ENCODE measurements at places on chromosomes 12 and 14.

DNA sequence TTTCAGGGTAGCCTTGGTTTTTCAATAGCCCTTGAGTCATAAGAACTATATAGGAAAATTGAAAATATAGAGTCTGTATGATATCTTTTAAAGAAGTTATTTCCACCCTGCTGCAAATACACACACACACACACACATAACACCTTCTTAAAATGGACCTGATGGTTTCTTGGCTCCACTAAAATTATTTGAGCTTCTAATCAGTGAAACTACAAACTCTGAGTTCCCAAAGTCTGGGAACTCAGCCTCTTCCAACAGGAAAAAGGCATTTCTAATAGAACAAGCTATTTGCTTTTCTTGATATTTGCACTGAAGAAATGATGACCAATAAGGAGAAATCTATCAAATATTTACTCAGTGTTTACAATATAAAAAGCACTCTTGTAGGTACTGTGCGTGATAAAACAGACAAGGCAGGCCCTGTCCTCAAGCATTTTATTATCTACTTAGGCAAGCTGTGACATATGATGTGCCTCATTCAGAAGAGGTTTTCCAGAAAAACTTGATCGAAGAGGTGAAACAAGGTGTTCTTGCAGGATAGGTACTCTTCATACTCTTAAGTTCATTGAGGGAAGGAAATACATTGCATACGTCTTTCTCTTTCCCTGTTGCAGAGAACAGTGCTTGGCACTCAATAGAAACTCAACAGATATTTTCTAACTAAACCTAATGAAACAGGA lies 88.6 kb downstream of the MGST1 start:
- no peak for DNase-seq

GRCh38 chr12:55467836-55468235 lies 2.1 kb downstream of the OR6C70 start:
- no peak for DNase-seq

DNA sequence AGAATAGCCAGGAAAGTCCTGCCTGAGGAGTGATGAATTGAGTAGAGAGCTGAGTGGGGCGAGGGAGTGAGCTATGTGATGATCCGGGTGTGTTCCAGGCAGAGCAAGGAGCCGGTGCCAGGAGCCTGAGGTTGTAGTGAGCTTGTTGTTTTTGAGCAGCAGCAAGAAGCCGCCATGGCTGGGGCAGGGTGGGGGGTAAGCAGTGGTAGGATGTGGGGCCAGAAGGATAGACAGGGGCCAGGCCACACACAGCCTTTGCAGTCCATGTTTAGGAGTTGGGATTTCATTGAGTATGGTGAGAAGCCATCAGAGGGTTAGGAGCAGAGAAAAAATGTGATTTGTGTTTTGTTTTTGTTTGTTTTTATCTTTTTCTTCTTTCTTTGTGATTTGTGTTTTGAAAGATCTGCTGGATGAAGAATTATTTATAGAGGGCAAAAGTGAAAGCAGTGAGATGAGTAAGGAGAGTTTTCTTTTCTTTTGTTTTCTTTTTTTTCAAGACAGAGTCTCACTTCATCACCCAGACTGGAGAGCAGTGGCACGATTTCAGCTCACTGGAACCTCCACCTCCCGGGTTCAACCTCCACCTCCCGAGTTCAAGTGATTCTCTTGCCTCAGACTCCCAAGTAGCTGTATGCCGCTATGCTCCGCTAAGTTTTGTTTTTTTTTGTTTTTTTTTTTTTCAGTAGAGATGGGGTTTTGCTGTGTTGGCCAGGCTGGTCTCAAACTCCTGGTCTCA lies 92.3 kb upstream of the BCAT1 start:
- DNase-seq: no peak

DNA sequence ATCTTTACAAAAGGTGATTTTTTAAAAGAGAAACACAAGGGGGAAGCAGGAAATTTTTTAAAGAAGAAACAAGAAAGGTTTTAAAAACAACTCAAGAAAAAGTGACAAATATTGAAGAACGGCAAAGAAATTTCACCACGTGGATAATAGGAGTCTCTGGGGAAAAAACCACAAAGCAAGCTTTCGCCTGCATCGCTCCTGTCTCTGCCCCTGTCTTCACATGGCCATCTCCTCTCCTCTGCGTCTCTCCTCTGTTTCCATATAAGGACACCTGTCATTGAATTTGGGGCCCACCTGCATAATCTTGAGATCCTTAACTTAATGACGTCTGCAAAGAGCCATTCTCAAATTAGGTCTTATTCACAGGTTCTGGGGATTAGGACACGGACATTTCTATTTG lies 175.8 kb downstream of the ETV6 start:
- DNase-seq: no peak

DNA sequence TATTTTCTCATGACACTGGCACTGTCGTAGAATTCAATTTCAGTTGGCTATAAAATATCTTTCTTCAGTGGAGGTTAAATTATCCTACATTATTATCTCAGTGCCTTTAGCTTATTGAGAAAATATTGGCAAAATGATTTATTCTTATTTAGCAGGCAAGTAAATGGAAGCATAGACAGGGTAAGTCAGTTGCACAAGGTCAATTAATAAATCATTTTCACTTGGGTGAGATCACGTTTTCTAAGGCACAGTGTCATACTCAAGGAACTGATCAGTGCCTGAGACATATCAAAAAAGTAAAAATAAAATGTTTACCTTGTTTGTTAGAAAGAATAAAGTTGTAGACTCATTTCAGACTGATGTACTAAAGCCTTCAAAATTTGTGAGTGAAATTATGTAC lies 95.0 kb downstream of the ACSS3 start:
- DNase-seq: no peak

DNA sequence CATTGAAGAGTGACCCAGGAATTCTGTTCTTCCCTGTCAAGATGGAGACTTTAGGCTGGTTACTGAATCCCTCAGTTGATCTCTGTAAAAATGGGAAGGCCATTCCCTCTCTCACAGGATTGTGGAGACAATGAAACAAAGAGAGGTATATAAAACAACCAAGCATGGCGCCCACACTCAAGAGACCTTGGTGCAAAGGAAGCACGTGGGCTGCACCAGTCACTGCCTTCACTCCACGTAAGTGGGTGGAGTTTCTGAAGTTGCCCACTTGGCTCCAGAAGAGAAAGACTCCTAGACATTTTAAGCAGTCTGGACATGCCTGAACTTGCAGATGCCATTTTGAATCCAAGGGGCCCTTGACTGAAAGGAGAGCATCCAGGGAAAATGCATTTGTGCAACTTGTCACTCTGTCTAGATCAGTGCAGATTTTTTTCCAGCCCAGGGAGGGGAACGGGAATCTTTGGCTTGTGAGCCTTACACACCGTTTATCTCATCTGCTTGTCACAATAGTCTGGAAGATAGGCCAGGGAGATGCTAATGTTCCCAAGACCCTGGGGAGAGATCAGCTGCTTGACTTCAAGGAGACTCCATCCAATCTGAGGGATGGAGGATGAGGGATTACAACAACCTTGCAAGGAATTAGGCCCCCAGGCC lies 96.9 kb upstream of the TBX3 start:
- no peak for DNase-seq

- no peak for DNase-seq
Measured at GRCh38 chr14:23578560-23579310, at the start of gene JPH4. Gene JPH4 (minus strand): TSS chr14:23578790. CDS start chr14:23577453, 1,337 bp downstream.

DNA sequence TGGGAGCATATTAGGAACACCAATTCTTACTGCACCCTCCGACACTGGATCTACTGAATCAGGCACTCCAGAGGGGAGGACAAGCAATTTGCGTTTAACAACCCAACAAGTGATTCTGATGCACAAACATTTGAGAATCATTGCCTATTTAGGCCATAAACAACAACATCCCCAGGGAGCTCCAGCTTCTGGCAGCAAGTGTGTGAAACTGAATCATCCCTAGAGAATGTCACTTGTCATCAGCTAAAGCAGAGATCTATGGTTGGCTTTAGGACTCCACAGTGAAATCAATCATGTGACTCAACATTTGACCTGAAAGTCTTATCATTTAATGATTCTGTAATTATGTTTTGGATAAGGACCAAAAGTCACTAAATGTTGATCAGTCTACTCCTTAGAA lies 505.0 kb upstream of the FLRT2 start:
- DNase-seq: no peak

DNA sequence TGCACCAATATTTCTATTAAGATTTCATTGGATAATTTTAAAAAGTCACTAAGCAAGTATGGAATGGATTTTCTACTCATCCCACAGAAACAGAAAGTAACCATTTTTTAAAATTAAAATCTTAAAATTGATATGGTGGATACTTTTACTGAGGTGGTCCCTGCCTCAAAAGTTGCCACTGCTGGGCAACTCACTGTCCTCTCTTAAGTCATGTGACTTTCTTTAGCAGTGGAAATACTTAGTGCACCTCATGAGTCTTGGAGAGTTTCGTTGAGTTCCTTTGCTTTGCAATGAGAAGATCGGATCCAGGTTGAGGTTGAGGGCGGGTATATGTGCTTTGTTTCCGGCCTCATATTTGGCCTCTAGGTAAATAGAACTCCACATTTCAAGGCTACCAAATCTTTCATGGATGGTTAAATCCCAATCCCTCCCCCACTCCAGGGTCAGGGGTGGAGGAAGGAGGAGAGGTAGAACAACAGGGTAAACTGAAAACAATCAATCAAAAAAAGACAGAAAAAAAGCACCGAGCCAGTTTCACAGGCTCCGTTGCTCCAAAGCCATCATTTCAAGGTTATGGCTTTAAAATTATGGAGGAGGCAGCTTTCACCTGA lies 39.5 kb upstream of the DUSP6 start:
- DNase-seq: no peak

GRCh38 chr14:54483846-54484245 lies 4.9 kb downstream of the GMFB start:
- no peak for DNase-seq

DNA sequence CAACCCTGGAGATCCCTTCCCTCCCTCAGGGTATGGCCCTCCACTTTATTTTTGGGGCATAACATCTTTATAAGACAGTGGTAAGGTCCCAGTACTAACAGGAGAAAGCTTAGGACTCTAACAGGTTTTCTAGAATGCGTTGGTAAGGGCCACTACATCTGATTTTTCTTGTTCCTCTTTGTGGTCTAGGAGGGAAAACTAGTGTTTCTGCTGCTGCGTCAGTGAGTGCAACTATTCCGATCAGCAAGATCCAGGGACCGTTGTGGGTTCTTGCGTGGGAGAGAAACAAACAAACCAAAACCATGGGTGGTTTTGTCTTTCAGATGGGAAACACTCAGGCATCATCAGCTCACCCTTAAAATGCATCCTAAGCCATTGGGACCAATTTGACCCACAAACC lies 123.6 kb upstream of the SLC16A7 start:
- DNase-seq: peak; percentile 81

DNA sequence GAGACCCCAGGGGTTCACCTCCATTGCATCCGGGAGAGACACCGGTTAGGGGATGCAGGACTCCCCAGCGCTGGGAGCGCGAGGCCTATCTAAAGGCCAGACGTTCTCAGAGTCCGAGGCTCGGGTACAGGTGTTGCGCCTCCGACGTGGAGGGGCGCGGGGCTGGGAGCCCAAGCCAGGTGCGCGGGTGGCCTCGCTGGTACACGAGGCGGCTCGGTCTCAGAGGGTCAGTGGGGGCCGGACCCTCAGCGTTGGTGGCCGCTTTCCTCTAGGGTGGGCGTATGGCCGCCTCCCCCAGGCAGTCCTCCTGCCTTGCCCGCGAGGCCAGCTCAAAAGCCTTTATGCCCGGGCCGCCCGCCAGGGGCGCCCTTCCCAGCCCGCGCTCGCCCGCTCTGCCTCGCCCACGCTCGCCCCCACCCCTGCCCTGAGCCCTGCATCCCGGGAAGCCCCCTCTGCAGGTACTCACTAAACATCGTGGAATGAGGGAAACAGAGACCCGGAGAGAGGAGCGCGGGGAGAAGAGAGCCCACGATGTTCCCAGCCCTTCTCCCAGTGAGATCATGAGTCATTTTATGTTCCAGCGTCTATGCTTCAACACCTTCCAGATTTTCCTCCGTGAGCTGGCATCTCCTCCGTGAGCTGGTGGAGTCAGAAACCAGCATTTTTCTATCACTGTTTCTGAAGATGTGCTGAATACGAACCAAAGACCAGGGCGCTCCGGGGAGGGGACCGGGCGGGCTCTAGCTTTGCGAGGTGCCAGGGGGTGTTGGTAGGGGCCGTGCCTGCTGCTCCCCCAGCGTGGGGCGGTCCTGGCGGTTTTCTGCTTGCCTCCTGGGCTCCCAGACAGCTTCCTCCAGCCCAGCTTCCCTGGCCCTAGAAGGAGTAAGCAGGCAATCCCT lies 73.8 kb downstream of the DIO3 start:
- DNase-seq: no peak

- no peak for DNase-seq
Measured at GRCh38 chr14:64229489-64229888, 64.7 kb downstream of the ESR2 start.

DNA sequence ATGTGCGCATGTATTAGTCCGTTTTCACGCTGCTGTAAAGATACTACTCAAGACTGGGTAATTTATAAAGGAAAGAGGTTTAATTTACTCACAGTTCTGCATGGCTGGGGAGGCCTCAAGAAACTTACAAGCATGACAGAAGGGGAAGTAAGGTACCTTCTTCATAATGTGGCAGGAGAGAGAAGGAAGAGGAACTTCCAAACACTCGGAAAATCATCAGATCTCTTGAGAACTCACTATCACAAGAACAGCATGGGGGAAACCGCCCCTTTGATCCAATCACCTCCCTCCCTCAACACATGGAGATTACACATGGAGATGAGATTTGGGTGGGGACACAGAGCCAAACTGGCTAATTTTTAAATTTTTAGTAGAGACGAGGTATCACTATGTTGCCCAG lies 41.8 kb upstream of the SNX6 start:
- peak; percentile 31 for DNase-seq

- no peak for DNase-seq
Measured at GRCh38 chr12:46627686-46628085, 198.1 kb downstream of the SLC38A4 start.

DNA sequence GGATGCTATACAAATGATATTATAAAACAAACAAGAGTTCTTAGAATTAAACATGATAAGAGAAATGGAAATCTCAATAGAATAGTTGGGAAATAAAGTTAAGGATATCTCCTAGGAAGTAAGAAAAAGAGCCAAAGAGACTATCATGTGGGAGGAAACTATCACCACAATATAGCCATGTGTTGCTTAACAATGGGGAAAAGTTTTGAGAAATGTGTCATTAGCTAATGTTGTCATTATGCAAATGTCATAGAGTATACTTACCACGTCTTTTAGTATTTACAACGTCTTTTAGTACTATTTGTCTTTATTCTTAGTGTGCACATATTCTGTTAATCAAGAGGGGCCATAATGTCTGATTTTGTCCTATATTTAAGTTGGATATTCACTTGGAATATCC lies 58.7 kb downstream of the ZNF641 start:
- DNase-seq: no peak

GRCh38 chr14:24804552-24805212 lies 170.7 kb upstream of the GZMB start:
- DNase-seq: no peak

GRCh38 chr12:67543021-67543770 lies 105.3 kb upstream of the DYRK2 start:
- DNase-seq: no peak

- no peak for DNase-seq
Measured at GRCh38 chr12:124044809-124045321, 71.8 kb downstream of the ZNF664 start.

Data from Kasumi-1 (cell line).